ENCODE measurements at places on chromosomes 2 and 18.

DNA sequence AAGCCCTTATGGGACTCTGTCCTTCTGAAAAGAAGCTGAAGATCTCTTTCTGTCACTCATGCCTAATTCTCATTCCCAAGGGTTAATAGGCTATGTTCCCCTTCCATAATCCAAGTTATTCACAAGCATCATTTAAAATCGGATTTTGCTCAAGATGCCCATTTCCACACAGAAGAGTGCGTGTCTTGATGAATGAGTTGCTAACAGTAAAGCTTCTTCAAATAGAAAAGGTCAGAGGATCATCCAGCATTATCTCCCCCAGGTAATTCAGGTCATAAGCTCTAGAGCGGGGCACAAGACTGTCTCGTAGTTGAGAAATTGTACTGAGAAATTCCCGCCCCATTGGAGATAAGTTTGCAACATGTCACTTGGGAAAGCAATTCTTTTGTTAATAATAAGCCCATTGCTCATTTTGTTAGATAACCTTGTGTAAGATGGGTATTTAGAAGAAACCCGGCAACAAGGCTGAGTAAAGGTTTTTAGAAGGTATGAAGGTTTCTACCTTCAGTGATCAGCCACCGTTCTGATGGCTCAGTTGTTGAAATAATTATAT, 290.7 kb upstream of the EPAS1 start:
- DNase-seq = no peak

DNA sequence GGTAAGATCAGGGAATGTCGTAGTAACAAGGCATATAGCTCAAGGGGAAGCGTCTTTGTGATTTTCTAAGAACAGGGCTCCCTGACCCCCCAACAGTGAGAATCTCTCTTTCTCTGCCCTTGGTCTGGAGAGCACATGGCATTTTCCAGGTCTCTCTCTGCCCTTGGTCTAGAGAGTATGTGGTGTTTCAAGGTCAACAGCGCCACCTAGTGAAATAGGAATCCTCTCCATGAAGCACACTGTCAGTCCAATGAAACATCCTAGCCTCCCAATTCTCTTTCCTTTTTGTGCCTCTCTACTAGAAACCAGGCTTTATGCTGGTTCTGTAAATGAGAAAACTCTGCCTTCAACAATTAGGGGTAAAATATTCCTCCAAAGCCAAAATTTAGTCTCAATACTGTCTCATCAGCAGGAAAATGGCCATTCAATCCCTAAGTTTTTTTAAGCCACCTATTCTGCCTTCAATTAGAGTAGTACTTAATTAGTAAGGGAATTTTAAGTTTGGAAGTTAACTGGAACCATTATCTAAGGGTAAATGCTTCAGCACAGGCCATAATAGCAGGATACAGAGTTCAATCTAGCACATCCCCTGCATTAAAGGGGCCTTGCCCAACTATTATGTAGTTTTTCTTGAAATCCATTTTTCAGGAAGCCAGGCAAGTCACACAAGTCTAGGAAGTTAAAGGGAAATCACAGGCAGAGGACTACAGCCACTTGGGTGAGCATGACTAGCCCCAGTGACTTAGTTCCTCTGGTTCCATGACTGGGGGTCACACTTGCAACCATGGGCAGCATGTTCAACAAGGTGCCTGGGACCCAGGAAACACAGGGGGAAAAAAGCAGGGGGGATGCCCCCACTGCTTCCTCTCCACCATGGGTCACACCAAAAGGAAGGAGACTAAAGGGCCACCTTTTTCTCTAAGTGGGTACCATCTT, 12.4 kb downstream of the DYM start:
- DNase-seq = peak; percentile 10

- no peak for DNase-seq
Observed at GRCh38 chr18:38993342-38993741, 1427.7 kb upstream of the CELF4 start.

DNA sequence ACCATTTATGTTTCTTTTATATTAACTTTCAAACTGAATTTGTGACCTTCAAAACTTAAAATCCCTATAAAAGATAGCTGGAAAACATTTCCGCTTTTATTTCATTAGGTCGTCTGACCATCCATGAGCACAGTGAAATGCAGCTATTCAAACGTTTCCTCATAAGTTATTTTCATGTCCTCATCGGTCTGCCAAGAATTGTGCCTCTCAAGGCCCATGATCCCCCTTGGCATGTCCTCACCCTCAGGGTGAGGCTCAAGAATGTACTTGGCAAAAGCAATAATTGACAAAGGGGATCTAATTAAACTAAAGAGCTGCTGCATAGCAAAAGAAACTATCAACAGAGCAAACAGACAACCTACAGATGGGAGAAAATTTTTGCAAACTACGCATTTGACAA, 12.4 kb downstream of the SLC66A2 start:
- DNase-seq = no peak

DNA sequence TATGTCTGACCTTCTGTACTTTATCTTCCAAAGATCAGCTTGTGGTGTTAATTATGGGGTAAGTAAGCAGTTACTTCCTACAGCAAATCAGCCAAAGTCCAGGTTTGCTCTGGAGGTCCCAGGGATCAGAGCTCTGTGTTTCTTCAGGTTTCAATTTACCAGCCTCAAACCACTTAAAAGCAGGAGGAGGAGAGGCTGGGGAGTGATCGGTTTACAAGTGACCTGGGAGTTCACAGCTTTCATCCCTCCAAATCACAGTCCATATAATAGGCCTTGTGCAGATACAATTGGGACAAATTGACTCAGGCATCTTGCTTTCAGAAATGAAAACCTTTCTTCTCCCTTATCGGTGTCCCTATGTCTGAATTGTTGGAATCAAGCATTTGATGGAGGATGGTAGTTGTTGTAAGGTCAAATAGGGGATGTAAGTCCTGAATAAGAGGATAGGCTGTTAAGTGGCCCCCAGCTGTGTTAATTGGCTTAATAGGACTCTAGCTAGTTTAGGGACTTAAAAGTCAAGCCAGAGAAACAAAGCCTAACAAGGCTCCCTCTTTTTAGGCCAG, 188.0 kb upstream of the NT5C1B start:
- DNase-seq = no peak

DNA sequence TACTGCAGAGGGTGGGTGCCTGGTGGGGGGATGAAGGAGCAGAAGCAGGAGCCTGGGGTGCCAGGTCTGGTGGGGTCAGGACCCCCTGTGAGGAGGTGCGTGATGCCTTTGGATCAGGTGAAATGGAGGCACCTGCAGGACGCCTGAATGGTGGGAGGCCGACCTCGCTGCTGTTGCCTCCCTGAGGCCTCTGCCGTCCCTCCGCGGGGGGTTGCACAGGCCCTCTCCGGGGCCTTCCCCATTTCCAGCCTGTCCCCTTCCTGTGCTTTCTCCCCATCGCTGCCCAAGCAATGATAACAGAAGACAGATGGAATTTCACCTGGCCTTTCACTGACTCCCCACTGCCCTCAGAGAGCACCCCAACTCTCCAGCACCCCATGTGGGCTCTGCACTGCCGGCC, 259.3 kb downstream of the ALPK2 start:
- no peak for DNase-seq

Measured in astrocyte (in vitro differentiated cells and primary cell).